ENCODE measurements at places on chromosomes 1 and 21.
A peak's percentile ranks its signal among the peaks of the same experiment; 100 is the strongest.

DNA sequence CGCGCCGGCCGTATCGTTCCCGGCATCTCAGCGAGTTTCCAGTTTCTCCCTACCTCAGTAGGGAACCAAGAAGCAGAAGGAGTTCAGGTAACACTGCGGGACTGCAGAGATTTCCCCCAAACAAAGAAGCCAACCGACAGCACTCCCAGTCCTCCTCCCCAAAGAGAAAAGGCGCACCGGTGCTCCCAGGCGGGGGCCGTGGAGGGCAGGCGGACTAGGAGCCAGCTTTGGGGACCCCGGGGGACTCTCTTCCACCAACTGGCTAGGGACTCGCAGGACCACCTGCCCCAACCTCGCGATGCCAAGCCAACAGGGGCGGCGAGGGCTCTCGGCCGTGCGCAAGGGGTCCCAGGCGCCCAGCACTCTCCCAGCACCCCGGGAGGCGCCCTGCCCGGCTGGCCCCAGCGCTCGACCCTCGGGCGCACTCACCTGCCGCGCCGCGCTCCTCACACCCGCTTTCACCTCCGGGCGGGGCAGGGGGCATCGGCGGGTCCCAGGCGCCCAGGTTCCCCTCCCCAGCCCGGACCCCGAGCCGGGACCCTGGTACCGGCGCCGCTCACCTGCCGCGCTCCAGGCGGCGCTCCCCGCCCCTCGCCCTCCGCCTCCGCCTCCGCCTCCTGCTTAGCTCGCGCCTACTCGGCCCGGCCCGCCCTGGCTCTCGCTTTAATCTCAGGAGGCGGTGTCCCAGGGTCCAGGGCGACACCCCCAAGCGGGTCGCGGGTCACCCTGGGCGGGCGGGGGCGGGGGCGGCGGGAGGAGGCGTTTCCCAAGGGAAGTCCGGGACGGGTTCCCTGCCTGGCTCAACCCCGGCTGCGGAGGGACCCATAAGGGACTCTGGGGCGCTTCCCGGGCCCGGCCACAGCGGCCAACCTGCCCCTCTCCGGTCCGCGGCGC is at the start of gene TMPRSS2:
Gene TMPRSS2, minus strand, starts transcription at position 638 of the 894 bp plus-strand sequence. CDS start 10,025 bp downstream, outside the sequence.
- H3K4me1 ChIP-seq, result peaks cover 25% of the 10 kb centered on the region
- peak within 1 kb of the TSS; percentile 59 for H3K4me3 ChIP-seq
- DNase-seq, result peak; percentile 50
- H3K27me3 ChIP-seq, result no peaks in the 10 kb centered on the region
- H3K27ac ChIP-seq, result peak within 1 kb of the TSS; percentile 71

GRCh38 chr21:26126168-26126553 is 44.4 kb downstream of the APP start:
- H3K4me1 ChIP-seq, result peaks cover 4% of the 10 kb centered on the region
- H3K27me3 ChIP-seq, result no peaks in the 10 kb centered on the region
- no peaks in the 10 kb centered on the region for H3K36me3 ChIP-seq
- no peak for DNase-seq
- H3K4me3 ChIP-seq, result no peak overlapping the region

DNA sequence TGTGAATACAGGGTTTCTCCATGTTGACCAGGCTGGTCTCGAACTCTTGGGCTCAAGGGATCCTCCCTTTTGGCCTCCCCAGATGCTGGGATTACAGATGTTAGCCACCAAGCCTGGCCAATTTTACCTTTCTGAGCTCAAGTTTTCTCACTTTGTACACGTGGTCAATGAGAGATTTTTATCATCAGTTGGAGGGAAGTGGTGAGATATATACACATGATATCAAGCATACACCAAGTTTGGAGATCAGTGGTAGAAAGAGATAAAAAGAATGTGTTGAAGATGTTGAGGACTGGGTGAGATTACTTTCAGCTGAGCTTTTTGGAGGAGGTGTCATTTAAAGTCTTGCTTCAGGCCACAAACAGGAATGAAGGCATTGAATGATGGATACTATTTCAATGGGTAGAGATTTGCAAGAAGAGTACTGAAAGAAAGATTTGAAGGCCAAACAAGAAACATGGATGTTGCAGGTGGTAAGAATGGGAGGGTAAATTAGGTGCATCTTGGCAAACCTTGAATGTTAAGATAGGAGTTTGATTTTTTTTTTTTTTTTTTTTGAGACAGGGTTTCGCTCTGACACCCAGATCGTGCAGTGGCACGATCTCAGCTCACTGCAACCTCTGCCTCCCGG is 3.0 kb upstream of the SESN2 start:
- no peaks in the 10 kb centered on the region for H3K36me3 ChIP-seq
- H3K4me1 ChIP-seq, result no peaks in the 10 kb centered on the region
- H3K4me3 ChIP-seq, result no peak overlapping the region
- H3K27me3 ChIP-seq, result no peaks in the 10 kb centered on the region

DNA sequence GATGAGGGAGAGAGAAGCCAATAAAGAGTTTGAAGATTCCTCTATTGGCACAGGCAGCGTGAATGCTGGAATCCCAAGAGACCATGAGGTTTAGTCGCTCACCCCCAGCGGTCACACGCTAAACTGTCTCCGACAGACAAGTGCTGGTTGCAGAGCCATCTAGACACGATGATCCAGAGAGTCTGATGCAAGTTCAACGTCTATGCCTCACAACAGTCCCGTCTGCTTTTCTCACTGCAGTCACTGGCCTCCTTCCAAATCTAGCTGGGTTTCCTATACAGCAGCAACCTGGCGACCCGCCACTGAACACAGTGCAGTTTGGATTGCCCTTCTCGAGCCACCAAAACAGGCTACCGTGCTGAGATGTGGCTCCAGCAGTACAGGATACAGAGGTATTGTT is 98.6 kb upstream of the KRTAP19-8 start:
- no peaks in the 10 kb centered on the region for H3K27me3 ChIP-seq
- no peak overlapping the region for H3K4me3 ChIP-seq
- no peaks in the 10 kb centered on the region for H3K4me1 ChIP-seq
- no peak overlapping the region for H3K27ac ChIP-seq

GRCh38 chr1:230906226-230906625 is 37.9 kb upstream of the C1orf198 start:
- no peak overlapping the region for H3K4me3 ChIP-seq
- peaks cover 7% of the 10 kb centered on the region for H3K36me3 ChIP-seq
- no peak for DNase-seq

DNA sequence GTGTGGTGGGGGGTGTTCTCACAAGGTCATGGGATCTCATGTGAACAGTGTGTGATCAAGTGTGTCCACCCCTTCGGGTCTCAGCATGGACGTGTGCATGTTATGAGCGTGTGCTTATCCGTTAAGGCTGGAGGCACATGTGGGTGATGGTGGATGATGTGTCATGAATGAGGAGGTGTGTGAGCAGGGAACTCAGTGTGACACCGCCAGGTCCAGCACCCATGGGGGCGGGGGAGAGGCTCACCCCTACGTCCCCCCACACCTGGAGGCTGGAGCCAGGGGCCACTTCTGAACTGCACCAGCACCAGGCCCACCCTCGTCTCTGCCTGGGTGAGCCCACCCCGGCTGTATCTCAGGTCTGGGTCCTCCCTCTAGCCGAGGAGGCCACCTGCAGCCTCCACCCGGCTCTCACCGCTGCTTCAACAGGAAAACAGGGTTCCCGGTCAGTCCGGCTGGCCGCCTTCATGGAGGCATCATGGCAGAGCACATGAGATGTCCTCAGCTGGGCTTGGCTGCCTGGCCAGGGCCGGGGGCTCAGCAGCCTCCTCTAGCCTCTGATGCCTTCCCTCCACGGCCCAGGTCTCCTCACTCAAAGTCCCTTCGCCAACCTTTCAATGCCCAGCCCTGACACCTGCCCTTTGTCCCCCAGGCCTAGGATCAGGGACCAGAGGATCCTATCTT is 34.2 kb upstream of the C1QA start:
- no peaks in the 10 kb centered on the region for H3K4me1 ChIP-seq
- no peak for DNase-seq
- H3K27me3 ChIP-seq, result no peaks in the 10 kb centered on the region
- H3K36me3 ChIP-seq, result no peaks in the 10 kb centered on the region

- no peak overlapping the region for H3K27ac ChIP-seq
- no peaks in the 10 kb centered on the region for H3K4me1 ChIP-seq
- DNase-seq, result no peak
- no peaks in the 10 kb centered on the region for H3K36me3 ChIP-seq
- H3K4me3 ChIP-seq, result no peak overlapping the region
Measured at GRCh38 chr1:79150576-79150975, 144.0 kb upstream of the ADGRL4 start.

- H3K27ac ChIP-seq, result no peak overlapping the region
- no peaks in the 10 kb centered on the region for H3K36me3 ChIP-seq
- no peaks in the 10 kb centered on the region for H3K27me3 ChIP-seq
- no peak for DNase-seq
- H3K4me1 ChIP-seq, result peaks cover 8% of the 10 kb centered on the region
Measured at GRCh38 chr1:224498574-224499170, 64.1 kb upstream of the WDR26 start.

GRCh38 chr1:57321776-57322175 is 102.1 kb downstream of the DAB1 start:
- H3K36me3 ChIP-seq, result no peaks in the 10 kb centered on the region
- H3K27ac ChIP-seq, result no peak overlapping the region
- no peaks in the 10 kb centered on the region for H3K27me3 ChIP-seq
- DNase-seq, result no peak

- no peak for DNase-seq
- no peaks in the 10 kb centered on the region for H3K4me1 ChIP-seq
- H3K27me3 ChIP-seq, result no peaks in the 10 kb centered on the region
Measured at GRCh38 chr1:245301921-245302320, 147.1 kb downstream of the KIF26B start.

DNA sequence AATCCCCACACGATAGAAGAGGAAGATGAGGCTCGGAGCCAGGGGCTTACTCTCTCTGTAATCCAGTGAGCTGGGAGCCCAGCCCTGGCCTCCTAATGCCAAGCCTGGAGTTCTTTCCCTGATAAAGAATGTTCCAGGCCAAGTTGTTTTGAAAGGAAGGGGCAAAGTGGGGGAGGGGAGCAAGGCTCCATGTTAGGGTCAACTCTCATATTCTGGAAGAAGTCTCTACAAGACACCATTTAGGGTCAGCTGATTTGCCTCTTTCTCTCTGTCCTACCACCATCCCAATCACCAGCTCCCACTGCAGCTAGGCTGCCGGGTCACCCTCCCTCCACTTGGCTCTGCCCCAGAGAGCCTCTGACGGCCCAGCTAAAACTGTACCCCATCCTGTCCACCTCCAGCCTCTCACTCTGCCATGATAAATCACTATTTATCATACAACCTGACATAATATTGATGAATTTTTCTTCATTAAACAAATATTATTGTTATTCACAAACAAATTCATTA is 95.0 kb downstream of the GLIS1 start:
- no peak for DNase-seq
- no peak overlapping the region for H3K27ac ChIP-seq
- no peaks in the 10 kb centered on the region for H3K36me3 ChIP-seq
- H3K4me3 ChIP-seq, result no peak overlapping the region

GRCh38 chr1:35594005-35594760 is 21.1 kb downstream of the TFAP2E start:
- no peak for DNase-seq
- H3K4me3 ChIP-seq, result no peak overlapping the region
- H3K36me3 ChIP-seq, result no peaks in the 10 kb centered on the region
- H3K27ac ChIP-seq, result no peak overlapping the region
- H3K4me1 ChIP-seq, result no peaks in the 10 kb centered on the region

GRCh38 chr1:15412175-15412800 is 2.6 kb downstream of the EFHD2 start:
- no peaks in the 10 kb centered on the region for H3K27me3 ChIP-seq
- H3K4me3 ChIP-seq, result no peak overlapping the region
- peaks cover 14% of the 10 kb centered on the region for H3K4me1 ChIP-seq

DNA sequence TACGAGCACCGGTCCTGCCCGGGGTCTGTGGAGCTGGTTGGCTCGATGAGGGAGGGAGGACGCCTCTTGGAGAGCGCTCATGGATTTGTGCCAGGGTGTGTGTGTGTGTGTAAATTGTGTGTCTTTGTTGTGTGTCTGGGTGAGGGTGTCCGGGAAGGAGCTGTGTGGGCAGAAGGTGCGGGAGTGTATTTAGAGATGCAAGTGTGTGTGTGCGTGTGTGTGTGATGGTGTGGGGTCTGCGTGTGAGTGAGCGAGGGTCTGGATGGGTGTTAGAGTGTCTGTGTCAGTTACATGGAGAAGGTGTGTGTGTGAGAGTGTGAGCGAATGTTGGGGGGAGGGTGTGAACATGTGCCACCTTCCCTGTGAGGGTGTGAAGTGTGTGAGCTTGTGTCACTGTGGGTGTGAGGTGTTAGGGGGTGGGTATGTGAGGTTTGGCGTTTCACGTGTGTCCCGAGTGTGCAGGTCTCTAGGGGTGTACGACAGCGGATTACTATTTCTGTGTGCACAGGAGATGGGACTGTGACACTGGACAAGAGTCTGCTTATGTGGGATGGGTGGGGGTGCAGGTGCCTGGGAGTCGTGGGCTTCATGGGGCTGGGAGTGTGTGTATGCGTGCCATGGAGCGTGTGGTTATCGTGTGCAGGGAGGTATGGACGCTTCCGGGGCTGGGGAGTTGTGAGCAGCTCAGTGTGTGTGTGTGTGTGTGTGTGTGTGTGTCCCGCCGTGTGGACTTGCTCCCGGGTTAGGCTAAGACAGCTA is 880 bp downstream of the IGSF21 start:
- DNase-seq, result no peak
- H3K4me3 ChIP-seq, result peak overlapping the region; percentile 23
- H3K36me3 ChIP-seq, result no peaks in the 10 kb centered on the region

- peaks cover 16% of the 10 kb centered on the region for H3K36me3 ChIP-seq
- H3K4me3 ChIP-seq, result no peak overlapping the region
- H3K27me3 ChIP-seq, result no peaks in the 10 kb centered on the region
- DNase-seq, result no peak
Measured at GRCh38 chr1:109095631-109096030, 5.1 kb downstream of the TMEM167B start.

- H3K27me3 ChIP-seq, result no peaks in the 10 kb centered on the region
- DNase-seq, result no peak
- H3K4me3 ChIP-seq, result no peak overlapping the region
- H3K36me3 ChIP-seq, result no peaks in the 10 kb centered on the region
- no peaks in the 10 kb centered on the region for H3K4me1 ChIP-seq
Measured at GRCh38 chr1:35882586-35882944, 444 bp upstream of the AGO1 start.

GRCh38 chr21:43928222-43929125 is 63.5 kb downstream of the AGPAT3 start:
- H3K4me1 ChIP-seq, result peaks cover 59% of the 10 kb centered on the region
- no peak overlapping the region for H3K27ac ChIP-seq
- H3K27me3 ChIP-seq, result no peaks in the 10 kb centered on the region
- no peak for DNase-seq
- peaks cover 4% of the 10 kb centered on the region for H3K36me3 ChIP-seq

DNA sequence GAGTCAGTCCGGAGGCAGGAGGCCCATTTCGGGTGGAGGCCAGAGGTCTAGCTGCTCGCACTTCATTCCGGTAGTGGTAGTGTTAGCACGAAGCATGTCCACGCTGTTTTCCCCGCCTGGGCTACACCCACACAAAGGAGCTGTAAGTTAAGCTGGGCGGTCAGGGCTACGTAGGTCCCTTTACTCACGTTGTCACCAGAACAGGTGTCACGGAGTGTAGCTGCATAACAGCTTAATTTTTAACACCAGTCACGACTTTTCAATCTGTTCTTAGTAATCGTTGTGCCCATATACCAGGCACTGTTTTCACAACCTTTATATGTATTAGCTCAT is 15.6 kb downstream of the HLX start:
- H3K27me3 ChIP-seq, result peaks cover 11% of the 10 kb centered on the region
- H3K27ac ChIP-seq, result no peak overlapping the region
- no peaks in the 10 kb centered on the region for H3K36me3 ChIP-seq
